ENCODE measurements at places on chromosomes 13 and 19.

- DNase-seq = no peak
Measured at GRCh38 chr13:65829241-65830008, 1400.7 kb downstream of the PCDH9 start.

GRCh38 chr19:33465834-33466233 is 55.8 kb downstream of the PEPD start:
- no peak for DNase-seq

- DNase-seq = no peak
Measured at GRCh38 chr13:66200555-66200954, 1029.6 kb downstream of the PCDH9 start.

GRCh38 chr19:47614021-47614295 is 5.0 kb downstream of the BICRA start:
- DNase-seq = no peak

DNA sequence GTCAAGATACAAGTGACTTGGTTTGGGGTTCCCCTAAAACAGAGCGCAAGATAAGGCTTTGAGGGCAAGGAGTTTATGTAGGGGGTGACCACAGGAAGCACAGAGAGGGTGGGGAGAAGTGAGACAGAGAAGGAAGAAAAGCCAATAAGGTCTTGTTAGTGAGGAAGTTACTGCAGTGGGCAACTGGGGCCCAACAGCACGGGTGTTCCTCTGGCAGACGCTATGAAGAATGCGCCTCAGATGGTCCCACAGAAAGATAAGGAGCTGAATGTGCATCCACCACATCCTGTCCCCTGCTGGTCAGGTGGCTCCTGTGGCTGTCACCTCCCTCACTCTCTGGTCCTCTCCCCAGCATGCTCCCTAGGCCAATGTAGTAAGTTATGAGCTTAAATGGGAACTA is 333.5 kb downstream of the TSHZ3 start:
- no peak for DNase-seq

DNA sequence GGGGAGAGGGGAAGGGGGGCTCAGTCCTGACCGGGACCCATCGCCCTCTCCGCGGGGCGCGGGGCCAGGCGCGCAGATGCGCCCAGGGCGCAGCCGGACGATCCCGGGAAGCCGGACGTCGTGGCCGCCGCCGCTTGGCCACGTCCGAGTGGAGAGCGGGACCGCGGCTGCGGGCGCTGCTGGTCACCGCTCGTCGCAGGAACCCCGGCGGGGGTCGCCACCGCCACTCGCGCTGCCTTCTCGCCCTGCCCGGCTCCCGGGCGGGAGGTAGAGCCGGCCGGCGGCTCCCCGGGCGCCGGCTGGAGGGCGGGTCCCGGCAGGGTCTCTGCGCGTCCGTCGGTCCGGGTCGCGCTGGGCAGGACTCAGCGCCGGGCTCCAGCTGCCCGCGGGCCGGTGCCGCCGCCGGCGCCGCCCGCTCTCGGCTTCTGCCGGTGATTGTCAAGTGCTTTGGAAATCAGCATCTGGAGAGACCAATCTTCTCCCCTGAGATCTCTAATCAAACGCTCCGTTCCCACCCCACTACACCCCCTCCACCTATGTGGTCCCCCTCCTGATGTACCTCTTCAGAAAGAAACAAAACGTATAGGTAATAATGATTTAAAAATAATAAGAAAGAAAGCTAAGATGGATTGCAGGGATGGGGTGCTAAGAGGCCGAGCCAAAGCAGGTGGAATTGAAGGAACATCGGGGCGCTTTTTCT is 464.4 kb downstream of the ITGBL1 start:
- DNase-seq = no peak

- no peak for DNase-seq
Measured at GRCh38 chr13:100511466-100511865, 77.1 kb downstream of the GGACT start.

- no peak for DNase-seq
Measured at GRCh38 chr19:19849056-19849455, 16.6 kb upstream of the ZNF253 start.
